ENCODE measurements at places on chromosomes 1 and 21. TPM values are rescaled to one million over a fixed set of nuclear protein-coding genes. Genes with fewer than 3 reads are reported as not detected.

Gene CFHR2
- not detected for total RNA-seq

Gene PRKAA2
- total RNA-seq = 27.5 TPM

Gene HES3
- not detected for total RNA-seq

DNA sequence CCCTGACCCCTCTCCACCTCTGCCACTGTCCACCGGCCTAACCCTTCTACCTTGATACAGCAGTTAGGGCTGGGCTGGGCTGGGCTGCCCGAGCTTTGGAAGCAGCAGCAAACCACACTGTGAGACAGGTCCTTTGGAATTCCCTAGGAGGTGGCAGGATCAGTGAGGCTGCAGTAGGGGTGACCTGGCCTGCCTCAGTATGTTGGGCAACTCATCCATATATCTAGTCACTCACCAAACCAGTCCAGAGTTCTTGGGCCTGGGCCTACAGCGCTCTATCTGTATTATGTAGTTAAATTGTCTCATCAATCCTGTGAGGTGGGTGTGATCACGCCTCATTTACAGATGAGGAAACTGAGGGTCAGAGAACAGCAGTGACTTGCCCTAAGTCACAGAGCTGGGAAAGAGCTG is 13.3 kb upstream of the SYNC start:
- H3K4me1 ChIP-seq = peaks cover 10% of the 10 kb centered on the region
- H3K4me3 ChIP-seq = no peak overlapping the region
- H3K27ac ChIP-seq = no peak overlapping the region
- no peak for DNase-seq

DNA sequence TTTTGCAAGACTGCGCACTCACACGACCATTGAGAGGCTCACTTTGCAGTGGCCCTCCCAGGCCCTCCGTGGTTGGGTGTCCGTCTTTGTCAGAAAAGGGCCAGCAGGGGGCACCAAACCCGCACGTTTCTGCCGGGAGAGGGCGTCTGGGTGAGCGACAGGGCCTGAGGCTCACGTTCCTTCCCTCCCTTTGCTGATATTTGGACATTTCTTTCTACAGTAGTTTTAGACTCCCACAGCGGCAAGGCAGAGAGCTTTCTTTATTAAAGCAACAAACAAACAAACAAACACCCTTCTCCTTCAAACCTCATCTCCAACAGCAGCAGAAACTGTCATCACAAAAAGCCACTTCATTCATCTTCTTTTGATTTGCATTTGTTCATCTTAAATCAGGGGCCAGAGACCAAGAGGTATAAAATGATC is 79.2 kb upstream of the WDR26 start:
- no peaks in the 10 kb centered on the region for H3K27me3 ChIP-seq
- no peak overlapping the region for H3K27ac ChIP-seq
- no peaks in the 10 kb centered on the region for H3K36me3 ChIP-seq
- H3K4me3 ChIP-seq = no peak overlapping the region
- H3K4me1 ChIP-seq = no peaks in the 10 kb centered on the region

DNA sequence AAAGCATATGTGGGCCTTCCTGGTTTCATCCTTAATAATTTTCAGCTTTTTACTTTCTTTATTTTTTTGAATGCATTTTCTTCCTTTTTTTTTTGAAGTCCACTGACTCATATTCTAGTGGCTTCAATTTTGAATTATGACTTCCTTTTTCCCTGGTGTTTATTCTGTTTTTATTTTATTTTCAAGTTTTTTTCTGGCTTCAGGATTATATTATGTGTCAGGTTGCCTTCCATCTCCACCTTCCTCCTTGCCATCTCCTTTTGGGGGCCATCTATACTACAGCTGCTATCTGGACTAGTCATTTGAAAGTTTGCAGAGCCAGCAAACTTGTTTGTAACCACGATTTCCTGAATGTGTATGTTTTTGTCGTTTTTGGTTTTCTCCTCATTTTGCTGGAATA is 117.6 kb downstream of the LEPR start:
- no peak overlapping the region for H3K27ac ChIP-seq
- no peak for DNase-seq
- no peaks in the 10 kb centered on the region for H3K27me3 ChIP-seq

DNA sequence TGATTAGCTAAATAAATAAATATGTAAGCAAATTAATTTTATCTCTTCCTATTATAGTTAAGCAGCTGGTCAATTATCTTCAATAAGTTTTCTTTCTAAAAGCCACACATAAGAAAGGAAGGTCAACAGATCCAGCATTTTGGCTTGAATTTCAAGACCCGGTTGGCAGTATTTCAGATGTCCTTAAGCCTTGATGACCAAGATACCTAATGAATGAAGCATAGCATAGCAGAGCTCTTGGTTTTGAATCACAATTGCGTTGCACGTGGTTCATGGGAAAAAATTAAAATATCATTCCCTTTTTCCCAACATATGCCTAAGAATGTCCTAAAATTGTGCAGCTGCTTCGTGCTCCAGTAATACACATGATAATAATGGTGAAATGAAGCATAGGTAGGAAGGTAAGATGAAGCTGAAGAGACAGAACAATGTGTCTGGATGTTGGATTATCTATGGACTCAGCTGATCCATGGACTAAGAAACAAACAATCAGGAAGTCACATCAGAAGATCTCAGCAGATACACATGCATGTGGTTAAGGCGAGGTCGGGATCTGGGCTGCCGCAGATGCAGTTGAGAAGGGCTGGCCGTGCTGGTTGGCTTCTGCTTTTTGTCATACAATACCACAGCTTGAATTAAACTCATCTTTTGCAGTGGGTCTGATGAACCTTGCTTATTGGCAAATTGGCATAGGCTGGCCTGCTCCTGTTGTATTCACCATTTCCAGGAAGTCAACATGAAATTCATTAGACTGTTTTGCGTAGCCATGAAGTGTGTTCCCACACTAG is 284.9 kb upstream of the RUNX1 start:
- H3K4me3 ChIP-seq = no peak overlapping the region
- no peaks in the 10 kb centered on the region for H3K4me1 ChIP-seq
- H3K36me3 ChIP-seq = no peaks in the 10 kb centered on the region
- peak; percentile 22 for DNase-seq
- H3K27ac ChIP-seq = no peak overlapping the region

- no peak for DNase-seq
- no peaks in the 10 kb centered on the region for H3K36me3 ChIP-seq
- no peak overlapping the region for H3K4me3 ChIP-seq
- no peaks in the 10 kb centered on the region for H3K4me1 ChIP-seq
- no peak overlapping the region for H3K27ac ChIP-seq
- no peaks in the 10 kb centered on the region for H3K27me3 ChIP-seq
Measured at GRCh38 chr1:75237316-75237715, 103.1 kb downstream of the LHX8 start.

DNA sequence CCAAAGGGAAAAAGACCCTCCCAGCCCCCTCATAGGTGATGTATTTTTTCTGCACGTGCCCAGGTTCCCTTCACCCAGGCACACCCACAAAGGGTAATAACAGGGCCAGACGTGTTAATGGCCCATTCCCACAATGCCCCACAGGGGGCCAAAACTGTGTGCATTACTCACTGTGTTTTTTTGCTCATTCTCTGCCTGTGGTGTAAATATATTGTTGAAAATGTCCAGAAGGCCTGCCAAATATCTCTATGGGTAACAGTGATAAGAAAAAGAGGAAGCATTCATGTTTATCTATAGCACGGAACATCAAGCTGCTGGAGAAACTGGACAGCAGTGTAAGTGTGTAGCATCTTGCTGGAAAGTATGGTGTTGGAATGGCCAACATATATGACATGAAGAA is 21.9 kb downstream of the RHEX start:
- DNase-seq = no peak
- H3K4me1 ChIP-seq = no peaks in the 10 kb centered on the region
- no peaks in the 10 kb centered on the region for H3K36me3 ChIP-seq
- H3K27me3 ChIP-seq = peaks cover 2% of the 10 kb centered on the region
- no peak overlapping the region for H3K27ac ChIP-seq

GRCh38 chr1:156420205-156421061 is 51.4 kb downstream of the RHBG start:
- peaks cover 91% of the 10 kb centered on the region for H3K27me3 ChIP-seq
- H3K27ac ChIP-seq = no peak overlapping the region
- H3K4me3 ChIP-seq = no peak overlapping the region
- DNase-seq = no peak
- H3K4me1 ChIP-seq = peaks cover 21% of the 10 kb centered on the region

GRCh38 chr1:14083706-14084105 is 383.7 kb downstream of the PRDM2 start:
- no peak overlapping the region for H3K4me3 ChIP-seq
- no peak for DNase-seq
- H3K27ac ChIP-seq = no peak overlapping the region
- H3K36me3 ChIP-seq = no peaks in the 10 kb centered on the region

DNA sequence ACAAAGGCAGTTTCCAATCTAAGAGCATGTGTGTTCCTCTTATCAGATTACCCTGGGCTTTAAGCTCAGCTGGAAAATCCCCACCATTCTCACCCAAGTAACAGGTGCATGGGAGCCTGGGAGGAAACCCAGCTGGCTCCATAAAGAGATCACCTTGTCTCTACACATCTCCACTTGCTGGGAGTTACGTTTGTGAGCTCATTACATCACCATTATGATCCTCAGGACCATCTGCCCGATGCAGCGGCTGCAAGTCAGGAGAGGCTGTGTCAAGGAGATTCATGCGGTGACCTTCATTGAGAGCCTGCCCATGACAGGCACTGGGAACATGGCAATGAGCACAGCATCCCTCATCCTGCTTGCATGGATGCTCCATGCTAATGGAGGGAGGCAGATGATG is 618.0 kb downstream of the NPHP4 start:
- no peak overlapping the region for H3K27ac ChIP-seq
- no peak overlapping the region for H3K4me3 ChIP-seq
- no peaks in the 10 kb centered on the region for H3K4me1 ChIP-seq
- H3K27me3 ChIP-seq = peaks cover 2% of the 10 kb centered on the region
- no peak for DNase-seq

GRCh38 chr1:230581446-230582079 is 60.7 kb upstream of the COG2 start:
- no peak overlapping the region for H3K27ac ChIP-seq
- peaks cover 4% of the 10 kb centered on the region for H3K27me3 ChIP-seq
- no peaks in the 10 kb centered on the region for H3K4me1 ChIP-seq
- H3K4me3 ChIP-seq = no peak overlapping the region
- no peaks in the 10 kb centered on the region for H3K36me3 ChIP-seq

DNA sequence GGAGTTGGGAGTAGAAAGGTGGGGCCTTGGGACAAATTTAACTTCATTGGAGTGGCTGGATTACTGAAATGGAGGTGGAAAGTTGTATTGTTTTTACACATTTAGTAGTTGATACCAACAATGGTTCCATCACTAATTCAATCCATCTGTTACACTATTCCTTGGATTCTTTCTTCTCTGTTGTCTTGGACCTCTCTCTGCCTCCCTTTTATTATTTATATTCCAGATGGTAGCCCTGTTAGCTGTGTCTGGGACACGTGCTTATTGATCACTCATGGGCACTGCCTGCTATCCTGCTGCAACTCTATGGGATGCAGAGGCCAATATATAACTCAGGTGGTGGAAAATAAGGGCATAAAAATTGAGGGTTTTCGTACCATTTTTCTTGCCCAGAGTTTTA is 346.3 kb downstream of the PAPPA2 start:
- H3K27me3 ChIP-seq = no peaks in the 10 kb centered on the region
- H3K4me3 ChIP-seq = no peak overlapping the region
- peak; percentile 54 for DNase-seq
- H3K27ac ChIP-seq = no peak overlapping the region
- H3K4me1 ChIP-seq = no peaks in the 10 kb centered on the region

DNA sequence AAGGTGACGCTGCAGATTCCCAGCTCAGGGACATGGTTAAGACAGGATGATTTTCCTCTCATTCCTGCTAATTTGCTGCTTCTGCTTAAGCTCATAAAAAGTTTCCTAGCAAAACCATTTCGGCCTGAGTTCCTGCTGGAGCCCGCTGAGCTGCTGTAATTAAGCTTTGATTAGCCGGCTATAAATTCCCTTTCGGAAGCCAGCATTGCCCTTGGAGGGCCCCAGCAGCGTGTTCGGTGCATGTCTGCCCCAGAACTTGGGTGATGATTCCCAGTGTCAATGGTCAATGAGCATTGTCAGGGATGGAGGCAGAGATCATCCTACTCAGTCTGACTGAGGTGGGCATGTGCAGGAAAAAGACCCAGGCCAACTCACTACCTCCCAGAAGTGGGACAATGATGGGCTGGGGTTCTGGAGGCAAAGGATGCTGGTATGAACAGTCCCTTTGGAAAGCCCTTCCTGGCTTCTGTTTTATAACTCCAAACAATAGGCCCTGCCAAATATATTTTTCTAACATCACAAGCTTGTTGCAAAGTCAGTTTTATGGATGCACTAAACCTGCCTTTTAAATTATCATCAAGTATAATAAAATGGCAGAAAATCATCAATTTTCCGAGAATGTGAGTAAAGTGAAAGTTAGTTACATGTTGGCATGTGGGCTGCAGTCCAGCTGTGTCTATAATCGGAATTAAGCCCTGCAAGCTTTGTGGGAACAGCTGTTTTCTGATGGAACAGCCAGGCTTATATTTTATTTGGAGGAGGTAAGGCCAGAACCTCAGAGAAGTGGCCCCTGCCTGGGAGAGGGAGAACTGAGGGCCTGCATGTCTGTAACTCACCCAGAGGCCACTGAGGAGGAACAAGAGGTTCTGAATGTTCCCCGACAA is 257.1 kb downstream of the GRIK3 start:
- peak; percentile 64 for DNase-seq
- no peak overlapping the region for H3K4me3 ChIP-seq
- peaks cover 37% of the 10 kb centered on the region for H3K27me3 ChIP-seq
- H3K27ac ChIP-seq = no peak overlapping the region
- peaks cover 28% of the 10 kb centered on the region for H3K4me1 ChIP-seq

DNA sequence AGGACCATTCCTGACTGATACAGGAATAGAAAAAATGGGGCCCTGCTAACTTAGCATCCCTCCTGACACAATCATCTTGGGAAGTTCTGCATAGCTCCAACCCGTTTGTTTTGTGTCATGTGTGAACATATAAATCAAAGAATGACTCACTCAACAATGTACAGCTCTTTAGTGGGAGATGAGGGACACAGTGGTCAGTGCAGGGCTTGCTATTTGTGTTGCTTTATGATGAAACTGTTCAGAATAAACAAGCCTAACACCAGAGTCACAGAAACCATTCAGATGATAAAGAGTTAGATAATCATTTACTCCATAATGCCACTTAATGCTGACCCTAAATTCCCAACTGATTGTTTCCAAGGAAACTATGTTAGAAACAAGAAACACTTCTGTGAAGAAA is 154.2 kb upstream of the ZNHIT6 start:
- H3K36me3 ChIP-seq = no peaks in the 10 kb centered on the region
- no peak for DNase-seq
- no peaks in the 10 kb centered on the region for H3K27me3 ChIP-seq
- H3K4me3 ChIP-seq = no peak overlapping the region
- H3K27ac ChIP-seq = no peak overlapping the region

Data from muscle of leg (tissue), 16 donors.